IgD-negative memory B cell (primary cell): ENCODE measurements at places on chromosomes 7 and 10. TPM values are rescaled to one million over a fixed set of nuclear protein-coding genes. Genes with fewer than 3 reads are reported as not detected.

Gene FAM25G
- polyA plus RNA-seq: not detected

Gene BICC1
- not detected for polyA plus RNA-seq

Gene CDK14
- 53.0 TPM for polyA plus RNA-seq

Gene YKT6
- polyA plus RNA-seq: 46.3 TPM

Gene ARF5
- polyA plus RNA-seq: 137 TPM

Gene TDRD1
- polyA plus RNA-seq: not detected

Gene STOX1
- 0.24 TPM for polyA plus RNA-seq

Gene OR2A5
- not detected for polyA plus RNA-seq

Gene OPN1SW
- polyA plus RNA-seq: not detected

Gene PTF1A
- polyA plus RNA-seq: not detected

Gene OR2A7
- 1.1 TPM for polyA plus RNA-seq

Gene EBF3
- not detected for polyA plus RNA-seq

Gene HPS6
- polyA plus RNA-seq: 21.9 TPM

Gene HGF
- not detected for polyA plus RNA-seq

Gene GARS1
- 79.1 TPM for polyA plus RNA-seq

Gene STEAP4
- 0.09 TPM for polyA plus RNA-seq

Gene MBL2
- polyA plus RNA-seq: not detected

Gene DYDC1
- not detected for polyA plus RNA-seq

Gene TRIM50
- polyA plus RNA-seq: not detected

Gene RBM20
- polyA plus RNA-seq: not detected

Gene GIMAP5
- 16.3 TPM for polyA plus RNA-seq

Gene FAM241B
- polyA plus RNA-seq: 1.2 TPM

Gene BMPER
- not detected for polyA plus RNA-seq

Gene ANKRD61
- 0.24 TPM for polyA plus RNA-seq

Gene FAM131B
- 0.38 TPM for polyA plus RNA-seq

Gene ARMC3
- polyA plus RNA-seq: 0.10 TPM

Gene SPAM1
- polyA plus RNA-seq: not detected

Gene GPR141
- polyA plus RNA-seq: not detected

Gene PNLIPRP3
- not detected for polyA plus RNA-seq

Gene RHBDD2
- 66.0 TPM for polyA plus RNA-seq

Gene CHAT
- polyA plus RNA-seq: not detected

Gene LRCH4
- polyA plus RNA-seq: 160 TPM

Gene ZCCHC24
- 0.80 TPM for polyA plus RNA-seq
